Fibroblast of skin of back (primary cell): ENCODE measurements at places on chromosomes 1 and 21.

GRCh38 chr1:83065952-83066727 is 932.8 kb downstream of the TTLL7 start:
- DNase-seq, result no peak

- no peak for DNase-seq
Measured at GRCh38 chr1:50502147-50502546, 78.9 kb upstream of the DMRTA2 start.

DNA sequence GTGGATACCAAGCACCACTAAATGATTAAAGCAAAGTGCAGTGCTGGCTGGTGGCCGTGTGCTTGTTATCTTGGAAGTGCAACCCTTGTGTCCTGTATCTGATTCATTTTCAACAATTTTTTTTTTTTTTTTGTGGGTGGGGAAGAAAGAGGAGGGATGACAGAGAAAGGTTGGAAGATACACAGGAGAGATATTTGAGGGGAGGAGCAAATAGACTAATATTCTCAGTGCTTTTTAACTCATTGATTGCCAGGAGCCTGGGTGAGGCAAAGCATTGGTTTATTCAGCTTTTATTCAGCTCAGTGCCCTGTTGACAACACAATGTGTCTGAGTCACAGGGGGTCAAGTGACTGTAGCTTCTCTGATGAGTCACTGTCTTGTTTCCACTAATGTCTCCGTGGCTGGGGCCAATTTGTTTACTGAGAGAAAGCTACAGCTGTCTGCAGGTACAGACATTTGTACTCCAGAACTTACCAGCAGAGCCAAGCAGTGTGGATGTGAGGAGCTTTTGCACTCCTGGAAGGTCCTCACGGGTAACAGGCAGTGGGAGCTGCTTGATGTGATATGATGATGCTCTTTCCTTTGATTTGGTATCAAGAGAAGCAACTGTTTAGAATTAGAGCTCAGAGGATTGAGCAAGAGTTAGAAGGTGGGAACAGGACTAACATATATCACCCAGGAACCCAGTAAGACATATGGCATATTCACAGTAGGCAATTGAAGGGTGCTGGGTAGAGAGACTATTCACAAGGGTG is 23.6 kb upstream of the DNM3 start:
- peak; percentile 81 for DNase-seq

DNA sequence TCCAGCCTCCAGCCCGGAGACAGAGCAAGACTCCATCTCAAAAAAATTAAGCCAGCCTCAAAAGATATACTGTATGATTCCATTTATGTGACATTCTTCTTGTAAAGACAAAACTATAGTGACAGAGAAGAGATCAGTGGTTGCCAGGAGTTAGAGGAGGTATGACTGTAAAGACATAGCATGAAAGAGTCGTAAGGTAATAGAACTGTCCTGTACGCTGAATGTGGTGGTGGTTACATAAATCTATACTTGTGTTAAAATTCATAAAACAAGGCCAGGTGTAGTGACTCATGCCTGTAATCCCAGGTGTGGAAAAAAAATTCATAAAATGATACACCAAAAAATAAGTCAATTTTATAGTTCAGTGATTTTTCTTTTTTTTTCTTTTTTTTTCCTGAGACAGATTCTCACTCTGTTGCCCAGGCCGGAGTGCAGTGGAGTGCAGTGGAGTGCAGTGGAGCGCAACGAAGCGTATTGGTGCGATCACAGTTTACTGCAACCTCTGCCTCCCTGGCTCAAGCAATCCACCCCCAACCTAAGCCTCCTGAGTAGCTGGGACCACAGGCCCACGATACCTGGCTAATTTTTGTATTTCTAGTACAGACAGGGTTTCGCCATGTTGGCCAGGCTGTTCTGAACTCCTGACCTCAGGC is 84.9 kb upstream of the CXADR start:
- DNase-seq, result no peak

GRCh38 chr1:27889506-27889905 is 17.2 kb downstream of the THEMIS2 start:
- DNase-seq, result no peak

- no peak for DNase-seq
Measured at GRCh38 chr1:169072945-169073725, 33.4 kb upstream of the ATP1B1 start.
